DMS53 (cell line): ENCODE measurements at places on chromosomes 12 and 14.

GRCh38 chr14:24146978-24147760, at the start of gene RNF31:
Gene RNF31 (plus strand): TSS chr14:24147498. CDS start chr14:24147699, 201 bp downstream.
- DNase-seq, result peak; percentile 97

DNA sequence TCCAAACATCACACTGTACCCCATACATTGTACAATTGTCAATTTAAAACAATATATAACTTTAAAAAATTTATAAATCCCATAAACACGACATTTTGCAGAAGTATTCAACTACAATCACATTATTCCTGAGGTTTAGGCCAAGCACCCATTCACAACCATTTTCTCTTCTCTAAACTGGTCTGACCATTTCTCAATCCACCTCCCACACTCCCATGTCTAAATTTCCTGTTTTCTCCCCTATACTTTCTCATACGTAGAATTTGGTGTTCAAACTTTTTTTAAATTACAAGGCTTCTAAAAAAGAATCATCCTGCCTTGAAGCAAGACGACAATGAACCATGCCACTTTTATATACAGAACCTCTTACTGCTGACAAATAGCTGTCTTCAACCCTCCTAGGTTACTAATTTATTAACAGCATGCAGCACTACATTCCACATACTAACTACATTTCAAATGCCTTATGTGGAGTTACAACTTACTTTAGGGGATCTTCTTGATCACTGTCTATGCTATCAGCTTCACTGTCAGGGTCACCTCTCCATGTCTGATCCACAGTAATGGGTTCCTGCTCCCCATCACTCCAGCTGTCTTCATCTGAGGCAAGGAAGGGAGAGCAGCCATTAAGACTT, 3.4 kb downstream of the KANSL2 start:
- no peak for DNase-seq

GRCh38 chr12:89372584-89373370, 20.5 kb upstream of the DUSP6 start:
- no peak for DNase-seq

DNA sequence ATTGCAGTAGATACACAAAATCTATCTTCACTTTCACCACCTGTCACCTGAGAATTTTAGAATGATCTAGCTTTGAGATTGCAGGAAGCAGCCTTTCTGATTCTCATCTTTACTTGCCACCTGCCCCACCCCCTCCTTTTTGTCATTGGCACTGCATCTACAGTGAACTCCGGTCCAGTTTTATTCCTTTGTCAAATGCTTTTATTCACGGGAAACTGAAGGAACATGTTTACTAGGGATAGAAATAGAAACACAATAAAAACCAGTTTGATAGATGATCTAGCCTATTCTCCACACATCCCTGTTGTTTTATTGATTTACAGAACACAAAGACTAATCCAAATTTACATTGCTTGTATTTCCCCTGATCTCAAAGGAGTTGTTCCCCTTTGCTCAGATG, 471.7 kb upstream of the STXBP6 start:
- no peak for DNase-seq

GRCh38 chr12:124605150-124605882, 37.9 kb upstream of the NCOR2 start:
- no peak for DNase-seq

DNA sequence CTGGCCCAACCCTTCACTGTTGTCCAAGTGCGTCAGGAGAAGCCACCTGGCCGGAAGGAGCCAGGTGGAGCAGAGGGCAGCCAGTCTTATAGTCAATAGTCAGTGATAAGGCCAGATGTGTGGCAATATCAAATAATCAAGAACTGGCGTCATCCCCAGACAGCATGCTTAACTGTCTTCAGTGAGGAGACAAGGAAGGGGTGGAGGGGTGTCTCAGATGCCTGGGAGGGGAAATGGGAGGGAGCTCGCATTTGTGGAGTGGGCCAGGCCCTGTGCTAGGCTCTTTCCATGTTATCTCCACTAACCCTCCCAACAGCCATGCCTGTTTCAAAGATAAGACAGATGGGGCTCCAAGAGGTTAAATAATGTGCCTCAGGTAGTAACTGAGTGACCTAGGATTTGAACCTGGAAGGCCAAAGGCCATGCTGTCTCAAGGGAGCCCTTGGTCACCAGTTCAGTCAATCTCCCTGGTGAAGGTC, 48.9 kb upstream of the FOS start:
- DNase-seq, result no peak

DNA sequence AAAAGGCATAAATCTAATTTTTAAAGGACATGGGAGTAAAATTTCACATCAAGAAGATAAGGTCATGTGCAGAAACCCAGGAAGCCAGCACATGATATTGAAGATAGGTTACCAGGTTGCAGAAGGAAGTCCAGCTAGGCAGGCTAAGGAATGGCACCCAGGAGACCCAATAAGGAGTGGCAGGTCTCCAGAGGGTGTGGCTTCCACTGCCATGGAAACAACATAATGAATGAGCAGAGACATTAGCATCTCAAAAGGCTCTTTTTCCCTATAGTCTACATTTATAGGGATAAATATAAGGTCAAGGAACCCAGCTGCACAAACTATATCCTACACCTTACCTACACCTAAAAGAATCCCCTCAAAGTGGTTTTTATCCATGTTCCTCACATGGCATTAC, 275.9 kb downstream of the RPS29 start:
- no peak for DNase-seq

DNA sequence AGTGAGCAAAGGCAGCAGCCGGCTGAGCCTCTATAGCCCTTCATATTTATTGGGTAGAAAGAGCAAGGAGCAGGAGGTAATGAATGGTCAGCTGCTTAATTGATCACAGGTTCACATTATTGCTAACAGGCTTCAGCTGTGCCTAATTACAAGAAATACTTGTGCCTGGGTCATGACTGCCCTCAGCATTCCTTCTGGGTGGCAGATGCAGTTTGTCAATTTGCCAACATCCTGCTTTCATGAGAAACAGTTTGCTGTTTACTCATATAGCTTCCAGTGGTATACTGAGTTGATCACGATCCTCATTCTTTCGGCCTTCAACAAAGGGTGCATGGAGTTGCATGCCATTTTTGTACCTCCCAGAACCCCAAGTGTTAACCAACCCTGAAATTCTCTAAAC, 81.0 kb upstream of the PLEKHG7 start:
- DNase-seq, result no peak
